Activated CD4-positive, alpha-beta T cell treated with anti-CD3 and anti-CD28 coated beads for 4 hours (primary cell): ENCODE measurements at places on chromosomes 2 and 18.

- DNase-seq, result no peak
Observed at GRCh38 chr18:9919564-9920232, 5.9 kb downstream of the VAPA start.

- DNase-seq, result no peak
Observed at GRCh38 chr2:46481198-46482193, 2.1 kb downstream of the TMEM247 start.

GRCh38 chr2:4356109-4356508, 652.7 kb downstream of the DCDC2C start:
- DNase-seq, result no peak

- DNase-seq, result no peak
Observed at GRCh38 chr18:22556222-22557167, 138.8 kb upstream of the CTAGE1 start.

GRCh38 chr2:109331896-109332848, 203.2 kb downstream of the SH3RF3 start:
- peak; percentile 11 for DNase-seq
